ENCODE measurements at places on chromosomes 12 and 14. TPM values are rescaled to one million over a fixed set of nuclear protein-coding genes. Genes with fewer than 3 reads are reported as not detected.

DNA sequence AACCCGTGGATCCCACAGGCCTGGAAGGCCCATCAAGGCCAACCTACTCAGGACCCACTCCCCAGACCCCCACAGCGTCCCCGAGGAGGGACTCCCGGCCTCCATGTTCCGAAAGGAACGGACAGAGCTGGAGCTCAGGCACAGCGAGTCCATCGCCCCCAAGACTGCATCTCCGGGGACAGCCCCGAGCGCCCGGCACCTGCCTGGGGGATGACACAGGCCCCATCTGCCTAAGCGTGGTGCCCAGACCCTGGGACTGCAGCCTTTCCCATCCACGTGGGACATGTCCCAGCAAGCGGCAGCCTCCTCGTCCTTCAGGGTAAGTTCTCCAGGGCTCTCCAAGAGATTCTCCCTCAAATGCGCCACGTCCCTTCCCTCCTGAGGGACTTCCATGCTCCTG lies 12.1 kb upstream of the DIO3 start:
- DNase-seq = no peak
- H3K4me3 ChIP-seq = no peak overlapping the region
- no peaks in the 10 kb centered on the region for H3K27me3 ChIP-seq
- H3K36me3 ChIP-seq = no peaks in the 10 kb centered on the region
- no peak overlapping the region for H3K27ac ChIP-seq
- H3K4me1 ChIP-seq = peaks cover 20% of the 10 kb centered on the region

DNA sequence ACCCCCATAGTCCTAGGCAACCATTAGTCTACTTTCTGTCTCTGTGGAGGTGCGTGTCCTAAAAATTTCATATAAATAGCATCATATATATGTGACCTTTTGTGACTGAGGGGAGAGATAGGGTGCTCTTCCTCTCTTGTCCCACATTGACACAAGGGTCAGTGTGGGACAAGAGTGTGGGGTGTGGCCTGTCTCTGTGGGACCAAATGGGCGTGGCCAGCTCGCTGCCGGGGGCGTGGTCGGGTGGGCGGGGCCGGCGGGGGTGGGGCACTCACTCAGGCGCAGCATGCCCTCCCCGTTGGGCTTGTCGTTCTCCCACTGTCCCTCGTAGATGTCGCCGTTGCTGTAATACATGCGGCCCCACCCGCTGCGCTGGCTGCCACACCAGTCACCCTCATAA lies 15.5 kb downstream of the MORN3 start:
- H3K4me3 ChIP-seq = no peak overlapping the region
- H3K27ac ChIP-seq = no peak overlapping the region
- peaks cover 4% of the 10 kb centered on the region for H3K4me1 ChIP-seq

DNA sequence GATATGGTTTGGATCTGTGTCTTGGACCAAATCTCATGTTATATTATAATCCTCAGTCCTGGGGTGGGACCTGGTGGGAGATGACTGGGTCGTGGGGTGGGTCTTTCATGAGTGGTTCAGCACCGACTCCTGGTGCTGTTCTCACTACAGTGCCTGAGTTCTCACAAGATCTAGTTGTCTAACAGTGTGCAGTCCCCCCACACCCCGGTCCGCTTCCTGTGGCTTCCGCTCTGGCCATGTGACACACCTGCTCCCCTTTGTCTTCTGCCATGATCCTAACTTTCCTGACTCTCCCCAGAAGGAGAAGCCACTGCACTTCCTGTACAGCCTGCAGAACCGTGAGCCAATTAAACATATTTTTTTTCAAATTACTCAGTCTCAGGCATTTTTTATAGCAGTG lies 1262.2 kb downstream of the TMEM121 start:
- no peak overlapping the region for H3K27ac ChIP-seq
- H3K4me1 ChIP-seq = no peaks in the 10 kb centered on the region
- DNase-seq = no peak
- no peaks in the 10 kb centered on the region for H3K36me3 ChIP-seq

DNA sequence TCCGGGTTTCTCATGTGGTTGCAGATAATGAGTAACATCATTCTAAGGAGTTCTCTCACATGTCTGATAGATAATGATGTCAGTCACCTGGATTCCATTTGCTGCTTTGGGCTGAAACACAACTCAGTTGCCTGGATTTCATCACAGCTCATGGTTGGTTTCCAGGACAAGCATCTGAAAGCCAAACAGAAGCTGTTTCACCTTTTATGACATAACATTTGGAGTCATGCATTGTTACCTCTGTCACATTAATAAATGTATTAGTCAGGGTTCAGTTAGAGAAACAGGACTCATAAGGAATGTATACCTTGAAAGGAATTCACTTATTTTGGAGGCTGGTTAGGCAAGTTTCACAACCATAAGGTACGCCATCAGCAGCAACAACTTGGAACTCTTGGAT lies 251.9 kb upstream of the ATXN7L3B start:
- H3K27ac ChIP-seq = no peak overlapping the region
- H3K27me3 ChIP-seq = no peaks in the 10 kb centered on the region
- no peak for DNase-seq
- H3K36me3 ChIP-seq = no peaks in the 10 kb centered on the region
- no peak overlapping the region for H3K4me3 ChIP-seq

- no peak for DNase-seq
- no peak overlapping the region for H3K27ac ChIP-seq
- H3K4me3 ChIP-seq = no peak overlapping the region
- H3K27me3 ChIP-seq = no peaks in the 10 kb centered on the region
- H3K36me3 ChIP-seq = no peaks in the 10 kb centered on the region
These were observed 12.3 kb upstream of the GLT1D1 start for GRCh38 chr12:128840862-128841468.

GRCh38 chr12:19510461-19510860 lies 71.2 kb downstream of the AEBP2 start:
- no peak overlapping the region for H3K4me3 ChIP-seq
- no peak for DNase-seq
- peaks cover 28% of the 10 kb centered on the region for H3K36me3 ChIP-seq
- H3K27me3 ChIP-seq = no peaks in the 10 kb centered on the region

DNA sequence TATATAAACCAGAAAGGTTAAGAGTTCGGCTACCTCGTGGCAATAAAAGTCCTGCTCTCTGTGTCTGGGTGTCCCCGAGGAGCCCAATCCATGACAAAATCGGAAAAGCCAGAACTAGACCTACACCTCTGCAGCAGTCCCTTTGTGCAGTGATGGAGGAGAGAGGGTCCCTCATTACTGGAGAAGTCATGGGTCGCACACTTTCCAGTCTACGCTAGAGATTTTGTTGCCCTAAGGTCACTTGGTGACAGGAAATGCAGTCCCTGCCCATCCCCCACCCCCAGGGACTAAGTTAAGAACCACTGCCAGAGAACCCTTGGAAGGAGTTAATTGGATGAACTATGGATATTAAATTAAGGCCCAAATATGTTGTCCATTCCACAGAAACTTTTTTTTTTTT lies 104.4 kb upstream of the ATF7IP start:
- DNase-seq = no peak
- no peaks in the 10 kb centered on the region for H3K27me3 ChIP-seq
- no peaks in the 10 kb centered on the region for H3K36me3 ChIP-seq
- no peak overlapping the region for H3K4me3 ChIP-seq

DNA sequence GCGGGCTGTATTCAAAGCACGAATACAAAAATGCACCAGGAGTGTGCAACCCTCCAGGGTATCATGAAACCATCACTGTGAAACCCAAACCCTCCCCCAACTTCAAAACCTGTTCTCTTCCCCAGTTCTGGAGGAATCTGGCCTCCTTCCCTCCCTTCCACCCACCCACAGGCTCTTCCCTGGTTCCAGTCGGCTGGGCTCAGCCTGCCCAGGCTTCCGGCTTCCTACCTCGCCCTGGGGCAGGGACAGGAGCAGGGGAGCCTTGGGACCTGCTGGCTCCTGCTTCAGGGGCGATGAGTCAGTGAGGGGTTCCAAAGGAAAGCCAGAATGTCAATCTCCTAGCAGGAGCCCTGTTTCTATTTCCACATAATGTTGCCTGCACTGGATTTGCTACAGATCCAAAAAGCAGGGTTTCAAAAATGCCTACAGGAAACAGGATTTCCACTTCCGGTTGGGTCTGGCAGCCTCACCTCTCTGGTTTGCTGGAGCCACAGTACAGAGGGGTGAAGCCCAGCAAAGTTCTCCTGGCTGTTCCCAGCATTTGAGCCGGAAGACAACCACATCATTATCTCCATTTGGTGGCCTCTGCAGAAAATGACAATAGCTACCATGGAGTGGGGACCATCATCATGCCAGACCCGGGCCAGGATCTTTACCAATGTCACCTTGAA lies 278.3 kb downstream of the DPF3 start:
- H3K27ac ChIP-seq = no peak overlapping the region
- H3K36me3 ChIP-seq = no peaks in the 10 kb centered on the region
- DNase-seq = no peak

DNA sequence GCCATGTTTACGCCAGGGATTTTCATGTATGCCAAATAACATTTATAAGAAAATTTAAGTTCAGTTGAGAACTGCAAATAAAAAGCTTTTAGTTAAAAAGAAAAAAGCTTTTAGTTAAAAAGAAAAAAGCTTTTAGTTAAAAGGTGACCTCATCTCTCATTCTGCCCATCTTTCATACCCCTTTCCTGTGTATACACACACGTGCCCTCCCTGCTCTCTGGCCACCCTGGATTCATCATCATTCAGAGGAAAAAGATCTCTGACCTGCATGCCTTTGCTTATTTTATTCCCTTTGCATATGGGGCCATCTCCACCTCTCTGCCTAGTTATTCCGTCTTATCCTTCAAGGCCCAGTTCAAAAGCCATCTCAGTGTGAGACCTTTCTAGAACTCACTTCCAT lies 38.1 kb upstream of the CDK17 start:
- no peak for DNase-seq
- no peaks in the 10 kb centered on the region for H3K4me1 ChIP-seq
- no peak overlapping the region for H3K4me3 ChIP-seq
- H3K27ac ChIP-seq = no peak overlapping the region
- no peaks in the 10 kb centered on the region for H3K27me3 ChIP-seq
- H3K36me3 ChIP-seq = no peaks in the 10 kb centered on the region

GRCh38 chr12:127284870-127285431 lies 982.0 kb upstream of the TMEM132C start:
- H3K27ac ChIP-seq = no peak overlapping the region
- no peaks in the 10 kb centered on the region for H3K36me3 ChIP-seq
- H3K4me3 ChIP-seq = no peak overlapping the region
- H3K27me3 ChIP-seq = peaks cover 12% of the 10 kb centered on the region
- DNase-seq = no peak
- no peaks in the 10 kb centered on the region for H3K4me1 ChIP-seq

DNA sequence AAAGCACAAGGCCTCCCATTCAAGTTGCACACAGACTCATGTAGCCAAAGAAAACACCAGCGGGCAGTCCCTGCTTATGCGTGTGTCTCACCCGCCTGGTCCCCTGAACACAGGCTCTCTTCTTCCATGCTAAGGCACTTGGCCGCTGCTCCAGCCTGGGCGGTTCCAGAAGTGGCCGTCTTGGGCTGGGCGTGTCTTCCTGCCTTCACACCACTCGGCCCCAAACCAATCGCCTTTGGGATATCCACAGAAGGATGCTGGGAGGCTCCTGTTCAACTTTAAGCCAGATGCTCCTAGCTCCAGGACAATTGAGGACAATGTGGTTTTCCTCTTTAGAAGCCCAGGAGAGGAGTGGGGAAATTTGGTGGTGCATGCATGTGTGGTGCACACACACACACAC lies 2.2 kb downstream of the SCARB1 start:
- no peaks in the 10 kb centered on the region for H3K27me3 ChIP-seq
- H3K36me3 ChIP-seq = peaks cover 22% of the 10 kb centered on the region
- H3K27ac ChIP-seq = no peak overlapping the region
- no peak for DNase-seq
- H3K4me1 ChIP-seq = peaks cover 14% of the 10 kb centered on the region
- H3K4me3 ChIP-seq = no peak overlapping the region

GRCh38 chr12:51788876-51789275 lies 59.6 kb downstream of the FIGNL2 start:
- no peak for DNase-seq
- no peaks in the 10 kb centered on the region for H3K27me3 ChIP-seq
- no peak overlapping the region for H3K27ac ChIP-seq
- no peaks in the 10 kb centered on the region for H3K4me1 ChIP-seq
- no peaks in the 10 kb centered on the region for H3K36me3 ChIP-seq
- no peak overlapping the region for H3K4me3 ChIP-seq

DNA sequence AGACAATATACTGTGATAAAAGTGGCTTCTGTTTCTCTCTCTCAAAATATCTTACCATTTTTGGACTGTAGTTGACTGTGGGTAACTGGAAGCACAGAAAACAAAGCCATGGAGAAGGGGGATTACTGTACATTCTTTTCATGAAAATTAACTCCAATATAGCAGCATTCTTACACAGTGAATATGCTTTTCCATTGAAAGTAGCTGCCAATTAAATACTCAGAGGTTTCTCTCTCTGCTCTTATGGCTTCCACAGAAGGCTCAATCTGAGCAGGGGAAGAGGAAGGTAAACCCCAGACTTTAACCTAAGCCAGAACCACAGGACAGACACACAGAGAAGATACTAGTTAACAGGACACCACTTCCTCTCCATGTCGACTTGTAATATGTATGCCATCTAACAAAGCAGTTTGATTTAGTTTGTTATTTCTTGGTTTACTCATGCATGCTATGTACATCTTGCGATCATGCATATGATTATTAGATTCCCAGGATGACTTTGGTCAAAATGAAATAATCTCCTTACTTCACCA lies 150.2 kb downstream of the SSPN start:
- H3K27me3 ChIP-seq = no peaks in the 10 kb centered on the region
- no peak for DNase-seq
- no peak overlapping the region for H3K4me3 ChIP-seq
- no peak overlapping the region for H3K27ac ChIP-seq
- H3K4me1 ChIP-seq = no peaks in the 10 kb centered on the region

DNA sequence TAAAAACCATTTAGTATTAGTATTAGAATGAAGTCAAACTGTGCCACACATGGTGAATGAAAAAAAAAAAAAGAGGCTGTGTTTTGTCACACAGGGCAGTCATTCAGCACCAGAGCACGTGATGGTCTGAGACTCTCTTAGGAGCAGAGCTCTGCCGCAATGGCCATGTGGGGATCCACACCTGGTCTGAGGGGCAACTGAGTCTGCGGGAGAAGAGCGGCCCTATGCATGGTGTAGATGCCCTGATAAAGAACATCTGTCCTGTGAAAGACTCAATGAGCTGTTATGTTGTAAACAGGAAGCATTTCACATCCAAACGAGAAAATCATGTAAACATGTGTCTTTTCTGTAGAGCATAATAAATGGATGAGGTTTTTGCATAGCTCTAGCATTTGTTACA lies 12.2 kb upstream of the BDKRB1 start:
- H3K4me3 ChIP-seq = no peak overlapping the region
- H3K27me3 ChIP-seq = no peaks in the 10 kb centered on the region
- H3K36me3 ChIP-seq = peaks cover 15% of the 10 kb centered on the region
- H3K27ac ChIP-seq = no peak overlapping the region

Gene GPR84
- polyA plus RNA-seq = 0.16 TPM

Gene TNS2
- 43.5 TPM for polyA plus RNA-seq

Gene OTX2
- polyA plus RNA-seq = not detected

Gene IFNG-AS1
- 0.13 TPM for polyA plus RNA-seq

Gene DEPDC4
- 5.5 TPM for polyA plus RNA-seq

Gene PAX9
- polyA plus RNA-seq = 0.06 TPM

Gene SLC4A8
- 6.3 TPM for polyA plus RNA-seq

Gene CEBPE
- polyA plus RNA-seq = 0.07 TPM

Gene VWF
- 13.8 TPM for polyA plus RNA-seq

Gene BMAL2
- 6.5 TPM for polyA plus RNA-seq

Gene ANKRD33
- 0.06 TPM for polyA plus RNA-seq

Gene FAM222A
- 6.3 TPM for polyA plus RNA-seq
